ENCODE measurements at places on chromosomes 1 and 21.
A peak's percentile ranks its signal among the peaks of the same experiment; 100 is the strongest.

DNA sequence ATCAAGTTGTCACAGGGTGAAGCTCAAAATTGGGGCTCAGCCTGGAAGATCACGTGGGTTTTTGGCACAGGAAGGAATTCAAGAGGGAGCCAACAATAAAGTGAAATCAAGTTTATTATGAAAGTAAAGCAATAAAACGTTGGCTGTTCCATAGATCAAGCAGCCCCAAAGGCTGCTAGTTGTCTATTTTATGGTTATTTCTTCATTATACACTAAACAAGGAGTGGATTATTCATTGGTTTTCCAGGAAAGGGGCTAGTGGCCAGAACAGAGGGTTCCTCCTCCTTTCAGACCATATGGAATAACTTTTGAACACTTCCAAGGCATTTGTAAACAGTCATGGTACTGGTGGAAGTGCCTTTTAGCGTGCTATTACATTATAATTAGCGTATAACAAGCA lies 723.5 kb upstream of the ADAMTS5 start:
- DNase-seq: no peak

- DNase-seq: peak; percentile 3
These were observed 341.5 kb upstream of the CHRM3 start for GRCh38 chr1:239044829-239045228.

DNA sequence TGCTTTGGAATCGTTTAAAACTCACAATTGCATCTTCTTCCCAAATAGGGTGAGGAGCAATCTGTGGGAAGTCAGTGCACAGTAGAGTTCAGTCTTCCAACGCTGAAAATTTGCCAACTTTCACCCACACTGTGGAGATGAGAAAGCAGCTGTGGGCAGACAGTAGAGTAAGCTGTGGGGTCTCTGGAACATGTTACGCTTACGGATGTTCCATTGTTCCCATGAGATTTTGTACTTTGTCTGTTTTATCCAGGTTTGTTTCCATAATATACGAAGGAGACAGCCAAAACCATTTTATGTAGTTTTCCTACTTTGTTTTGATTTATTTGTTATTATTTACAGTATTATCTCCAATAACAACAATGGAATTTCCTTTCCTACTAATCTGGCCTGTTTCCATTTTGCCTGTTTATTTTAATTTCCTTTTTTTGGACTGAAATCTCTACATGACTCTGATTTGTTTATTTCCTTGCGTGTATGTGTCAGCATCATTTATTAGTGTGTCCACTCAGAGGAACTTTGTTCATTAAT lies 65.1 kb upstream of the RGL1 start:
- DNase-seq: no peak

GRCh38 chr1:72037745-72038343 lies 244.5 kb downstream of the NEGR1 start:
- DNase-seq: peak; percentile 43

DNA sequence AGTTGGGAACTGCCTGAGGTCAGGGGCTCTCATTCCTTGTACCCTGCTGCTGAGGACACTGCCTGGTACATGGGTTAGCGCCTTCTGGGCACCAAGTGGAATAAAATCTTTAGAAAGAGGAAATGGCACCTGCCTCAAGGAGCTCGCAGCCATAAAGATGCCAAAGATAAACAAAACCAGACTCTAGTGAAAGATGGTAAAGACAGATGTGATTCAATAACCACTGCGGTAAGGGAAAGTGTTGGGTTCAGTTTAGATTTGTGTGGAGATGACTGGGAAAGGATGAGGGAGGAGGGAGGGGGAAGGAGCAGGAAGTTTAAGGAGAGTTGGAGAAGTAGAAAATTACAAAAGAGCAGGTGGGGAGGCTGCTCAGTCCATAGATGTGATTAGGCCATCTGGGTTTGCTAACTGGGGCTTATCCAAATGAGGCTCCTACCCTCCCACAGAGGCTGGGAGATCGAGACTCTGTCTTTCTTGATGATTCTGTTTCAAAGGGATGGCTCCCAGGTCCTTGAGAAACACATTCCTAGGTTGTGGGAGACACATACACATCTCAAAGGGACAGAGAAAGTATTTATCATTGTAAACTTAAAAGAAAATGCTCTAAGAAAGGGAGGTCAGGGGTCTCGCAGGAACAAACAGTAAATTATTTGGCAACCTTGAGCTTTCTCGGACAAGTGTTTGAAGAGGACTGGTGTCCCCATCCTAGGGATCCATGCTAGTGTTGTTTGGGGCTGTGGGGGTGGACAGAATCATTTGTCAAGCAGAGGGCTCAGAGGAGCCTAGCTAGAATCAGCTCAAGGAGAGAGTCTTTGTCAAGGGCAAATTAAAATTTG lies 65.7 kb upstream of the MORC3 start:
- no peak for DNase-seq

- DNase-seq: peak; percentile 7
These were observed 105.5 kb upstream of the SPAG17 start for GRCh38 chr1:118290571-118290970.

- DNase-seq: no peak
These were observed 498.3 kb downstream of the ADGRL2 start for GRCh38 chr1:82299056-82299455.

- no peak for DNase-seq
These were observed 43.4 kb downstream of the CNST start for GRCh38 chr1:246609632-246610031.

DNA sequence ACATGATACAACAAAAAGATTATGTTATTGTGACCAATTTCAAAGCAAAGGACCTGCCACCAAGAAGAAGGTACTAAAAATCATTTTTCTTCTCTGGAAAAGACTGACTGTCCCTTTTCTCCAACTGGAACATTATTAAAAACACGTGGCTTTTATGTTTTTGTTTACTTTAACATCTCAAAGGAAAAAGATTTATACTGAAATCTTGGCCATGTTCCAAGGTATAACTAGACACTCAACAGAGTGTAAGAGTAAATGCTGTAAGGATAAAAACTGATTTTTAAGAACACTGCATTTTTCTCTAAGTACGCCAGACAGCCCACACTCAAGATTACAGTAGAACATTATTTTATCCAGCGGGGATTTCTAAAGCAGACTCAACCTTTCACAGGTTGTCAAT lies 62.1 kb downstream of the BRWD1 start:
- no peak for DNase-seq

All from LHCN-M2 (cell line).